H54 (cell line): ENCODE measurements at places on chromosomes 11 and 22.

GRCh38 chr11:102974552-102975280 is 19.2 kb upstream of the MMP13 start:
- no peak for DNase-seq

DNA sequence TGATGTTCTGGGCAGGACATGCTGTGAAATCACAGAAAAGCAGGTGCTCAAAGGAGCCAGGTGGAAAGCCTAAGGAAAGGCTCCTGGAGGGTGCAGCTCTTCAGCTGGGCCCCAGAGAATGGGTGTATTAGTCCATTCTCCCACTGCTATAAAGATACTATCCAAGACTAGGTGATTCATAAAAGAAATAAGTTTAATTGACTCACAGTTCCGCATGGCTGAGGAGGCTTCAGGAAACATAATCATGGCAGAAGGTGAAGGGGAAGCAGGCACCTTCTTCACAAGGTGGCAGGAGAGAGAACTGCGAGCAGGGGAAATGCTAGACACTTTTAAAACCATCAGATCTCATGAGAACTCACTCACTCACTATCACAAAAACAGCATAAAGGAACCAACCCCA is 43.1 kb upstream of the DEUP1 start:
- no peak for DNase-seq

DNA sequence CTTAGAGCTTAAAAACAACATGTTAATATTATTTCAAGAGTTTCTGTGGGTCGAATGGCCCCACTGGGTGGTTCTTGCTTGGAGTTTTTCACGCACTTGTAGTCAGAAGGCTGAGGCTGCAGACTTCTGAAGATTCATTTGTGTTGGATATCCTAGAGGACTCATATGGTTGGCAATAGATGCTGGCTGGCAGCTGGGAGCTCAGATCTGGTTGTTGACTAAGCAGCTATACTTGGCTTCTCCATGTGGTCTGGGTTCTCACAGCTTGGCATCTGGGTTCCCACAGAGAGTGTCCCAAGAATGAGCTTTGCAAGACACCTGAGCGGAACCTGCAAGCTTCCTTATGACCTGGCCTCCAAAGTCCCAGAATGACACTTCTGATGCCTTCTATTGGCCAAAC is 163.9 kb upstream of the ZC3H12C start:
- no peak for DNase-seq

DNA sequence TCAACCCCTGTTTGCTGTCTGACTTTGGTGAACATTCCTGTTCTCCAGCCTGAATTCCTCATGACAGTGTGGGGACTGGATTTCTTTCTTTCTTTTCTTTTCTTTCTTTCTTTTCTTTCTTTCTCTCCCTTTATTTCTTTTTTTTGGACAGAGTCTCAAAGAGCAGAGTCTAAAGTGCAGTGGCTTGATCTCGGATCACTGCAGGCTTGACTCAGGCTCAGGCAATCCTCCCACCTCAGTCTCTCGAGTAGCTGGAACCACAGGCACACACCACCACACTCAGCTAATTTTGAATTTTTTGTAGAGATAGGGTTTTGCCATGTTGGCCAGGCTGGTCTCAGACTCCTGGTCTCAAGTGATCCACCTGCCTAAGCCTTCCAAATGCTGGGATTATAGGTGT is 63.1 kb downstream of the RPUSD4 start:
- DNase-seq: no peak

- DNase-seq: no peak
Observed at GRCh38 chr11:1162491-1163311, 4.9 kb downstream of the MUC5AC start.

DNA sequence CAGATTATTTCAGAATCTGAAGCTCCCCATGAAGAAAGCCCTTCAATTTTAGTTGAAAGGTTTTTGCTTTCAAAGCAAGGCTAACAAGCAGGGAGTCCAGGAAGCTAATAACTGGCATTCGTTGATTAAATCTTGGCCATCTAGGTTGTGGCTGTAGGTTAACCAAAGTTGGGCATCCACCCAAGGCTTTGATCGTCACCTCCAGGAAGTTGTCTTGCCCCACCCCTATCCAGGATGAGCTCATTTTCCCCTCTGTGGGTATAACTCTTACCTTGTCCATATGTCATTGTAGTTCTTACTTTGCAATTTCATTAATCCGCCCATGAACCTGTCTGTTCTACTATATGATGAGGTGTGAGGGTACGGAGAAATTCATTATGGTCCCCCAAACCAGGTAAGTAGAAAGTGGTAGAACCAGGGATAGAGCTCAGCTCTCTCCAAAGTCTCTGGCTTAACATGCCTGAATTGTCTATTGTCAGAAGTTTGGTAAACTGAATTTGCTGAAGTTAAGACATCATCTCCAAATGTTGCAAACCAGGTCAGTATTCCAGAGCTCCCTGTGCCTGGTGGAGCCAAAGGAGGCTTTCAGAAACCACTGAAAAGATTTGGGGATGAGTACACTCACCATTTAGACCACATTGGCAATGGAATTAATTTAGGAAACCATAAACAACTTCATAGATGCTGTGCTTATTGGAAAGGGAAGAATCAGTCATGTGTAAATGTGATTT is 97.1 kb downstream of the CD44 start:
- no peak for DNase-seq

DNA sequence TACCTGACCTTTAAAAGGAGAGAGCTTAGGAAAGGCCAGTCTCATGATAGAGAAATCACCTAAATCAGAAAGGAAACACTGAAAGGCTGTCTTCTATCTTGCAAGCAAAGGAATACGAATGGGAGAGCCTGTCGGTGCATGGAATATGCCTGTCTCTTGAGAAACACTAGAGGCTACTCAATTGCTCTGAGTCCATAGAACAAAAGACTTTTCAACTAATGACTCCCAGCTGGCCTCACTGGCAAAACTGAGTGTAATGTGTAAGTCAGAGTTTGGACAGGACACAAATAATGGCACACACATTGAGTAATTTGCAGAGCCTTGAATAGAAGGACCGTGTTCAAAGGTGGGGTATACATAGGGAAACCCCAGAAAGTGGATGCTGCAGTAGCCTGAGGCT is 171.0 kb upstream of the ARHGAP20 start:
- no peak for DNase-seq

- DNase-seq: no peak
Observed at GRCh38 chr22:45631841-45632238, 39.8 kb upstream of the ATXN10 start.

DNA sequence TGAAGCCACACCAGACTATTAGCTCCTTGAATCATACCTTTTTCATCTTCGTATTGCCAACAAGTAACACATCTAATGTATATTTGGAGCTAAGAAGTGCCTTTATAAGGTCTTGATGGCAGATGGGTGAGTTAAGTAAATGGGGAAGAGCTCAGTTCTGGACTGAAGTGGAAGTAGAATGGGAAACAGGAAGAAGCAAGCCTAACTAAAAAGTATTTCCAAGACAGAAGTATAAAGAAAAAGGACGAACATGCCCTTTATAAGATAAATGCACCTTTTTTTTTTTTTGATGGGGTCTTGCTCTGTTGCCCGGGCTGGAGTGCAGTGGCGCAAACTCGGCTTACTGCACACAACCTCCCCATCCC is 14.5 kb downstream of the CRTAM start:
- no peak for DNase-seq
